Stimulated activated CD8-positive, alpha-beta memory T cell treated with anti-CD3 and anti-CD28 coated beads, Interleukin-15, amount 100 ng/mL, for 24 hours (primary cell): ENCODE measurements at places on chromosomes 7 and 10.

- no peak for DNase-seq
These were observed 37.7 kb upstream of the R3HCC1L start for GRCh38 chr10:98096731-98097130.

DNA sequence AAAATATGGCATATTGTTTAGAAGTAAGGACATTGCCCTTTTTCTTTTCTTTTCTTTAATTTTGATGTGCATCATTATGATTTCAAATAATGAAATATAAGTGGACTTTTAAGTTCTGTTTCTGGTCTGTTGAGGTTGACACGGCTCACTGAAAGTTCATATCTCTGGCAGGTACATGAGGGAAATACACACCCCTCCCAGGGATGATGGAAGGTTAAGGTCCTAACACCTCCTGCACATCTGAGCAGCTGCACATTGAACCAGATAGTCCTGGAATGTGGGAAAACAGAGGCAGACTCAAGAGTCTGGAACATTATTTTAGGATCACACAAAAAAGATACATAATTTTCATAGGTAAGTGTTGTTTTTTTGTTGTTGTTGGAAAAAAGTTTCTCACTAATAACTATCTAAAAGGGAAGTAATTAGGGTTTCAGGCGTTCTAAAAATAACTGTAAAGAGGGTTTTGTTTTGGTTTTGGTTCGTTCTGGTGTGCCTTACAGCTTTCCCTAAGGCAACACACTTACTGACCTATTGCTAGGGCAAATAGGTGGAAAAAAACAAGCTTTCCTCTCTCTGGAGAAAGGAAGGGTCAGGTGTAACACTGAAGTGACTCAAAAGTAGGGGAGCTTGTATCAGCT, 201.2 kb upstream of the PRKCQ start:
- DNase-seq: no peak

GRCh38 chr10:113562704-113563103, 9.9 kb downstream of the HABP2 start:
- no peak for DNase-seq

- DNase-seq: peak; percentile 85
These were observed at the start of gene UBN2 for GRCh38 chr7:139230774-139231512. TSS of gene UBN2 (plus strand) at chr7:139231237. CDS start at chr7:139231485, 248 bp downstream.

DNA sequence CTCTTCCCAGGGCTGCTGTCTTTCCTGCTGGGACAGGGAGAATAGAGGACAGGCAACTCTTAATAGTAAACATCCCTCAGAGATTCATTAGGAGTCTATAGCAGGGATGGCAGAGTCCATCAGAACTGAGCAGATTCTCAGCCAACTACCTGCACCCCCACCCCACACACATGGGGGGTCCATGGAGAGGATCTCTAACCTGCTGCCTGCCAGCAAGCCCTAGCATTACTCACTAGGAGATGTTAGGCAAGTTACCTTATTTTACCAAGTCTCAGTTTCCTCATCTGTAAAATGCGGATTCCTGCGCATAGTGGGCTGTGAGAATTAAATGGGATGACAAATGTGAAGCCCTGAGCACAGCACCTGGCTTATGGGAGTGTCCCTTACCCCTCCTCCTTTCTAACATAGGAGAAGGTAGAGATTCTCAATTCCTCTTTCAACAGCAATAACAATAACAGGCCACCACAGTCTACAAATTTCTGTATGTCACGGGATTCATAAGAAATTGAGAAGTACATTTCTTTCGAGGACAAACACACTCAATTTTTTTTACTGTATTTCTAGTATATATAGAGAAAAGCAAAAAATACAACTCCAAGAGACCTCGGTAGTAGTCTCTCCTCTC, 23.8 kb upstream of the WDR11 start:
- DNase-seq: no peak

- DNase-seq: no peak
These were observed 3.4 kb upstream of the MLLT10 start for GRCh38 chr10:21530641-21531040.

DNA sequence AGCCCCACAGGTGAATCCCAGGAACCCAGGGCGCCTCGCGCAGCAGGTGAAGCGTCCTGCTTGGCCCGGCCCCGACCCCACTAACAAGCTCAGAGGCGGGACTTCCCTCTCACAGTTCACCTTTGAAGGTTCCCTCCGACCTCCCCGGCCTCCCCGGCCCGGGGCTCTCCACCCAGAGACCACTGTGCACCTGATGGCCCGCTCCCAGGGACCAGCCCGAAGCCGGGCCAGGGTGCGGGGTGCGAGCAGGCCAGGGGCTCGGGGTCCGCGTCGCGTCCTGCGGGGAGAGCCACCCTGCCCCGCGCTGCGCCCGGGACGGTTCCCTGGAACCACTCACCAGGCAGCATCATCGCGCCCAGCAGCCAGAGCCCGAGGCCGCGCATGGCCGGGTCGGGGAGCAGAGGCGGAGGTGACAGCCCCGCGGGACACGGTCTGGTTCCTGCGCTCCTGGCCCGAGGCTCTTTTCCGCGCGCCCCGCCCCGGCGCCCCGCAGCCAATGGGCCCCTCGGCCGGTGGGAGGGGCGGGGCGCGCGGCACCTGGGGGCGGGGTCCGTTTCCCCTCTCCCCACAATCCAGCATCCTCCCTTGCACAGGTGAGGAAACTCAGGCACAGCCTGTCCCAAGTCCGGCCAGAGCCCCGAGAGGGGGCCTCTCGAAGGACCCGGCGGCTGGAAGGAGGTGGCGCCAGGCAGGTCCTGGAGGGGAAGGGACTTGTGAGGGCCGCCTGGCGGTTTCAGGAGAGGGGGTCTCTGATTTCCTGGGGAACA, at the start of gene ADAM8:
Gene ADAM8, minus strand, starts transcription at position 434 of the 767 bp plus-strand sequence. Its CDS starts 51 bp downstream, at position 383.
- DNase-seq: no peak

- DNase-seq: no peak
These were observed 82.2 kb downstream of the SEMA3D start for GRCh38 chr7:85104432-85105205.

DNA sequence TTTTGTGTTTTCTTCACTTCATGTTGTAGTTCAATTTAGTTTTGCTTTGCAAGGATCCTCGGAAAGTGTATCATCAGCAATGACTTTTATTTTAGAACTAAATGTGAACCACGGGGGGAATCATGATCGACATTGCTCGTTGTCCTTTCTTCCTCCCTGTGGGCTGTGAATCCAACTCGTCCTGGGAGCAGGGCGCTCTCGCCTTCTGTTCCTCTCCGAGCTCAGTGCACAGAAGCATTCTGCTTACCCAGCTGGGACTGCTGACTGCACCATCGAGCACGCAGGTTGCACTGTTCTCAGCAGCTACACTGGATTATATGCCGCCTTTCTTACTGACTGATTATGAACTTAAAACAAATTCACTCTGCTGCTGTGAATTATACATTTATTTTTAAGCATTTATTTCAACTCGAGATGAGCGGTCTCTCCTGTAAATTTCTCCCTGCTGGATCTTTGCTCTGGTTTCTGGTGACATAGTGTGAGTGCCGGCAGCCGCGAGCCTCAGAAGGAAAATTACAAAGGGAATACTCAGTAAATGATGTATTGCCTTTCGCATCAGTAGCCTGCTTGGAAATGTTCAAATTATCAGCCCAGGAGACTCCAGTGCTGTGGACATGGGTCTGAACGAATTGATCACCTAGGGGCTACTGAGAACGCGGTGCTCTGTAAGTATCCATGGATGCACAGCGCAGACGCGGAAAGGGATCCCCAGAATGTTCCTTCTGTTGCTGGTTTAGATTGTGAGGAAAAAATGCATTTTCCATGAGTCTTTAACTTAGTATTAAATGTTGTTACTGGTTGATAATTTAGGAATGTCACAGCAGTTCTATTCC, 92.6 kb downstream of the PTPRE start:
- no peak for DNase-seq

GRCh38 chr7:149209518-149210269, 14.3 kb downstream of the ZNF282 start:
- peak; percentile 49 for DNase-seq

DNA sequence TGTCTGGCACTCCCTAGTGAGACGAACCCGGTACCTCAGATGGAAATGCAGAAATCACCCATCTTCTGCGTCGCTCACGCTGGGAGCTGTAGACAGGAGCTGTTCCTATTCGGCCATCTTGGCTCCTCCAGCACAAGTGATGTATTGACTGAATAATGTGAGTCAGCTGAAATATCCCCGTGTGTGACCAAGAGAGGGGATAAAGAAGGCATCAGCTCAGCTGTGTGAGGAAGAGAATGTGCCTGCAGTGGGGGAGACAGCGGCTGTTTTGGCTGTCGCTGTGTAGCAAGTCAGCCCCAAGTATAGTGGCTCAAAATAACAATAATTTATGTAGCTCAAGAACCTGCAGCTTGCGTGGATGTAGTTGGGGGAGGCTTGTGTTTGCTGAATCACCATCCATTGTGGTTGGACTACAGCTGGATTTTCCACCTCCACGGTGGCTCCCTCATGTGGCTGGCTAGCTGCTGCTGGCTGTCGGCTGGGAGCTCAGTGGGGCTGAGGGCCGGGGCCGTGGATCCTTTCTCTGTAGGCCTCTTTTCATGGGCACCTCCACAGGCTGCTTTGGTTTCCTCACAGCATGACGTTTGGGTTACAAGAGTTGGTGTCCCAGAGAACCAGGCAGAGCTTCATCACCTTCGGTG, 434.5 kb downstream of the CCSER2 start:
- DNase-seq: no peak
